Inflammatory macrophage treated with lipopolysaccharide for 1 hour (primary cell): ENCODE measurements at places on chromosomes 4 and X.

DNA sequence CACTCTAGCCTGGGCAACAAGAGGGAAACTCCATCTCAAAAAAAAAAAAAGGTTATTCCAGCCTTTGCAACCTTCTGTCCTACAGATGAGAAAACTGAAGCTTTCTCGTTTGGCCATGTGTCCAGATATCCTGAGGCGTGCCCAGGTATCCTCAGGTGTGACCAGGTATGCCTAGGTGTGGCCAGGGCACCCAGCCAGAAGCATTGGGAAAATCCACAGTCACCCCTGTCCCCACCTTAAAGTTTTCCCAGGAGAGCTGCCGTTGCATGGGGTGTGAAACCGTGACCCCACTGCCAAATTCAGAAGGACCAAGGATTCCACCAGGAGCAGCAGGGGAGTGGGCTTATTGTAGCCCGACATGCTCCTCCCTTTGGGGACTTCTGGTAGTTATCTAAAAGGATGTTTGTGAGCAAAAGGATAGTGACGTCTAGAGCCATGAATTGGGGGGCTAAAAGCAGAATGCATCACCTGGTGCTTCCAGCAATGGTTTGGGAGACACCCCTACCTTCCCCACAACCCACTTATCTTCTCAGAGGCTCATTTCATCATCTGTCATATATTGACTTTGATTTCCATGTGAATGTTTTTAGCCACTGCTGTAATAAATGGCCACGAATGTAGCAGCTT, 4.0 kb upstream of the DHRSX start:
- no peak for DNase-seq

DNA sequence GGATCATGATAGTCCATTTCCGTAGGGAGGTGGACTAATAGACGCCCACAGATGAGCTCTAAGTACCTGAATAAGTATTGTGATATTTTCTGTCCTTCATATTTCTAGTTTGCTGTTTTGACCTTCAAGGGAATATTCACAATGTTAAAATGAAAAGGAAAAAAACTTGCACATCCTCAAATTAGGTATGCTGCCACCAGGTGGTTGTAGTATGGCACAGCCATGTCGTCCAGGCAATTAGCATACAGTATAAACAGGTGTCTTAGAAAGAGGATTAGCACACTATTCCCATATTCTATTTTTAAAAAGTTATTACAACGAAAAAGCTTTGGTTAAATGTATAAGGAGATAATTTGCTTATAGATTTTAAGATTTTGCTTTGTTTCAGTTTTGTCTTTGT, 802.0 kb downstream of the RPA4 start:
- peak; percentile 2 for DNase-seq

DNA sequence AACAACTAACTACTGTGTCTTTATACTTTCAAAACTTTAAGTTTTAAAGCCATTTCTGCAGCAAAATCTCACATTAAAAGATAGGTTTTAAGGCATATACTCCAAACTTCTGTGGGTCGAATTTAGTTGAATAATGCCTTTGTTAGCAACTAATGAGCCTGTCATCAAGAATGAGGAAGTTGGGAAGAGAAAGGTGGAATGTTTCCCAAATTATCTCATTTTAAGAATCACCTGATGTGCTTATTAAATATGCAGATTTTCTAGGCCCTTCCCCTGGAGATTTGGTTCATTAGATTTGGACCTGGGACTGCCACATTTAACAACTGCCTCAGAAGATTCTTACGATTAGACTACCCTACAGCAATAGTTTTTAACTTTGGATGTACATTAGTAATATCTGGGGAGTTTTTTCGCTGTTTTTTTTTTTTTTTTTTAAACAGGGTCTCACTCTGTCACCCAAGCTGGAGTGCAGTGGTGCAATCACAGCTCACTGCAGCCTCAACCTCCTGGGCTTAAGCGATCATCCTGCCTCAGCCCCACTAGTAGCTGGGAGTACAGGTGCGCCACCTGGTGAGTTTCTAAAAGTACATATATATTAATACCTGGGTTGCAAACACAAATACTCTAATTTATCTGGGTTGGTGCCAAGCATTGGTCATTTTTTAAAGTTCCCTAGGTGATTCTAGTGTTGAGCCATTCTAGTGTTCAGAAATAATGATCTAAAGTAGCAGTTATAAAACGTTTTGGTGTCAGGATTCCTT, 16.1 kb upstream of the TASL start:
- no peak for DNase-seq

- DNase-seq: peak; percentile 86
Observed at GRCh38 chr4:110034026-110034393, 121.3 kb downstream of the EGF start.
